Naive thymus-derived CD8-positive, alpha-beta T cell (primary cell): ENCODE measurements at places on chromosomes 6 and 20. TPM values are rescaled to one million over a fixed set of nuclear protein-coding genes. Genes with fewer than 3 reads are reported as not detected.
A peak's percentile ranks its signal among the peaks of the same experiment; 100 is the strongest.

DNA sequence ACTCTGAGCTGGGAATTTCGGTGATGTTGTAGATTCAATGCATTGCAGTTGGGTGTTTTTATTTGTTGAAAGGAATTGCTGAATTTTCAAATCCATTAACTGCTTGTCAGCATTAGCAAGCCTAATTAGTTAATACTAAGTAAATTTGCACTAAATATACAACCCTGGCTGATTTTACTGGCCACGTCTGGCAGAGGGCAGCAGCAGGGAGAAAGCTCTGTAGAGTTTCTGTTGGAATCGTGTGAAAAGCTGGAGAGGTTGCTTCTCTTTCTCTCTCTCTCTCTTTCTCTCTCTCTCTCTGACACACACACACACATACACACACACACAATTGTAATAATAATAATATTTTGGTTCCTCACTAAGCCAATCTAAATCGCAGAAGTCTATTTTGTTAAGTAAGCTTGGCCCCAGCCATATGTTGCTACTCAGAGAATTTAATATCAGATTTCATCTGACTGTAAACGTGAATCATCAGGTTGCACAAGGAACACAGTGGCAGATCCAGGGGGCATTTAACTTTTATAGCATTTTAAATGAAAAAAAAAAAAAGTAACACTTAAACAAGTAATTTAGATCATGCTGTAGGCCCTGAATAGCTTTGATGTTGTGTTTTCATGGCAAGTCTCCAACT is 289.5 kb downstream of the ESR1 start:
- no peak overlapping the region for H3K27ac ChIP-seq
- H3K36me3 ChIP-seq = no peaks in the 10 kb centered on the region
- H3K4me1 ChIP-seq = no peaks in the 10 kb centered on the region
- H3K27me3 ChIP-seq = no peaks in the 10 kb centered on the region
- no peak overlapping the region for H3K4me3 ChIP-seq
- no peak for DNase-seq

- H3K27me3 ChIP-seq = no peaks in the 10 kb centered on the region
- no peaks in the 10 kb centered on the region for H3K36me3 ChIP-seq
- no peak overlapping the region for H3K4me3 ChIP-seq
- no peak overlapping the region for H3K27ac ChIP-seq
- no peak for DNase-seq
- peaks cover 25% of the 10 kb centered on the region for H3K4me1 ChIP-seq
Observed at GRCh38 chr6:26163427-26164119, 76.3 kb downstream of the HFE start.

RAB22A gene
- 22.4 TPM for total RNA-seq

DNA sequence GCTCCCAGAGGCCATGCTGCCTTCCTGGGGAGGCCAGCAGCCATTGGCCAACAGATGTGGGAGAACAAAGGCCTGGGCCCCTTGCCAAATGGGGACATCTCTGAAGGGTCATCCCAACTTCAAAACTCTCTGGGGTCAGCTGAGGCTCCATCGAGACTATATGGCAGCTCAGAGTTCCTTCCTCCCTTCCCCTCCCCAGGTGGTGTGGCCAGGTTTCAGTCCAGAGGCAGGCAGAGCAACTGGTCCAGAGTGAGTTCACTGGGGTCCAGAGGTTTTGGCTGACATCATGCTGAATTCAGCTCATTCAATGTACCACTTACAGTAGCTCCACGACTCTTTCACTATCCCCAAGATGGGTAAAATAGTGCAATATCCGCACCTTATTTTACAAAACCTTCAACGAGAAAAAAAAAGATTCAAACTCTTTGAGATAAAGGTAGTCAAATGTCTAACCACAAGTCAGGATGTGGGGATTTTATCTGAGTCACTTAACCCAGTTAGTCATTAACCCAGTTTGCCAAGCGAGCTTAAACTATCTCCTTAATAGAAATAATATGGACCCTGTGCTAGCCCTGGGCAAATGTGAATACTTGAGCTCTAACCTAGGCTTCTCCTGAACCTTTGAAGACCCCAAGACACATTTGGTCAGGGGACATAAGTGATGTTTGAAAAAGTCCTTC is 108.4 kb upstream of the PLEKHG1 start:
- H3K27me3 ChIP-seq = peaks cover 2% of the 10 kb centered on the region
- peaks cover 7% of the 10 kb centered on the region for H3K4me1 ChIP-seq
- no peak for DNase-seq
- no peak overlapping the region for H3K4me3 ChIP-seq

DNA sequence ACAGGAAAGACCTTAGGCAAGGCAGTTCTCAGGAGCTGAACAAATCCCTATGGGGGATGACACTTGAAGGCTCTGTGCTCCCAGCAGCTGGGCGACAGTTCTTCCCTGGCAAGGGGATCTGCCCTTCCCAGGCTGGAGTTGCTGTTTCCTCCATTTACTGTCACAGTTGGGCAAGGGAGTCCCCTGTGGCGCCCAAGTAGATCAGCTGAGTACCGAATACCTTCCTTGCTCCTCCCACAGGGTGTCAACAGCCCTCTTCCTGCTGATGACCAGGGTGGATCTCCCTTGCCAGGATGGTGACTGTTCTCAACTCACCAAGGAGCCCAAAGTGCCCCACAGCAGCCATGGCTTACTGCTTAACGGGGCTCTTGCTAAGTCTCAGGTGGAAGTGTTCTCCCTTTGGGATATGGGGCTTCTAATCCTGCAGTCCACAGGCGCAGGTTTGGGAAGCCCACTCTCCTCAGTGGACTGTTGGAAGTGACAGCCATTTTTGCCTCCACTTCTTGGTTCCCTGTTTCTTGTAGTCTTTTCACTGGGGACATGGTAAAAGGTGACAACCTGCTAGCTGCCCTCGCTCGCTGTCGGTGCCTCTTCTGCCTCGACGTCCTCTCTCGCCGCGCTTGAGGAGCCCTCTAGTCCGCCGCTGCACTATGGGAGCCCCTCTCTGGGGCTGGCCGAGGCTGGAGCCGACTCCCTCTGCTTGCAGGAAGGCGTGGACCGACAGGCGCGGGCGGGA is 5.7 kb upstream of the PSMG4 start:
- H3K27ac ChIP-seq = no peak overlapping the region
- no peaks in the 10 kb centered on the region for H3K36me3 ChIP-seq
- H3K27me3 ChIP-seq = peaks cover 25% of the 10 kb centered on the region
- no peak for DNase-seq
- H3K4me1 ChIP-seq = peaks cover 10% of the 10 kb centered on the region
- no peak overlapping the region for H3K4me3 ChIP-seq

GRCh38 chr6:165728216-165728615 is 65.2 kb upstream of the PDE10A start:
- H3K4me3 ChIP-seq = no peak overlapping the region
- DNase-seq = no peak
- no peak overlapping the region for H3K27ac ChIP-seq
- H3K36me3 ChIP-seq = no peaks in the 10 kb centered on the region
- H3K4me1 ChIP-seq = no peaks in the 10 kb centered on the region

DNA sequence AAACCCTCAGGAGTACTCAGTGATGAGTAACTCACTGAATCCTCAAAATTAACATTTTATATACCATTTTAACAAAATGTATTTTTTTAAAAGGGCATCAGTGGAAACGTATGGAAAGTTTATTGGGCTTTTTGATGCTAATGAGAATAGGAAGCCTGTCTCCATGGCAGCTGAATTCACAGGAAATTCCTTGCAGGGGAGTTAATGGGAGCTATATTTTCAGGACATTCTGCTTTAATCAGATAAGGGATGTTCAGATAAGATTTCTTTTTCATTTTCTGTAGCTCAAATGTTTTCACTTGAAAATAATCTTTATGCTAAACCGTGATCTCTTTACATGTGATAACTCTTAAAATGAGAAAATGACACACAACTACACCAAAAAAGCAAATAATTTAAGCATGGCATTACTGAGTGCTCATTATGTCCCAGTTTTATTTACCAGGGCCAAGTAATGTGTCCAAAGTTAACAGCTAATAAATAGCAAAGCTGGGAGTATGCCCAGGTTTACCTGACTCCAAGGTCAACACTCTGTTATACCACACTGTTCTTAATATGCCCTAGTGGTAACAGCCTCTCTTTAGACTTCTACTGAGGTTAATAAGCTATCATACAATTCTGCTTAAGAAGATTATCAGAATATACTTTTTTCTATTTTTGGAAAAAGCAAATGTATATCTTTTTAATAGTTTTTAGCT is 348.1 kb downstream of the GRIK2 start:
- no peak overlapping the region for H3K27ac ChIP-seq
- no peaks in the 10 kb centered on the region for H3K36me3 ChIP-seq
- DNase-seq = no peak

LPIN3 gene
- 0.44 TPM for total RNA-seq

- peaks cover 28% of the 10 kb centered on the region for H3K27me3 ChIP-seq
- peaks cover 11% of the 10 kb centered on the region for H3K4me1 ChIP-seq
- H3K4me3 ChIP-seq = no peak overlapping the region
- no peak for DNase-seq
Observed at GRCh38 chr6:24644377-24644776, 1.6 kb downstream of the KIAA0319 start.

GRCh38 chr6:126051791-126052190 is 65.5 kb downstream of the TRMT11 start:
- no peak for DNase-seq
- no peaks in the 10 kb centered on the region for H3K27me3 ChIP-seq
- no peak overlapping the region for H3K27ac ChIP-seq
- H3K36me3 ChIP-seq = peaks cover 17% of the 10 kb centered on the region
- H3K4me3 ChIP-seq = no peak overlapping the region

GRCh38 chr6:138194287-138194686 is 24.0 kb downstream of the PBOV1 start:
- no peaks in the 10 kb centered on the region for H3K4me1 ChIP-seq
- H3K36me3 ChIP-seq = no peaks in the 10 kb centered on the region
- no peak overlapping the region for H3K4me3 ChIP-seq
- no peak overlapping the region for H3K27ac ChIP-seq
- DNase-seq = no peak
- H3K27me3 ChIP-seq = peaks cover 31% of the 10 kb centered on the region

SF3B5 gene
- 95.3 TPM for total RNA-seq

EPB41L2 gene
- 31.1 TPM for total RNA-seq

GRCh38 chr6:54907355-54907754 is 60.8 kb downstream of the FAM83B start:
- DNase-seq = no peak
- H3K36me3 ChIP-seq = no peaks in the 10 kb centered on the region
- H3K27ac ChIP-seq = no peak overlapping the region
- no peaks in the 10 kb centered on the region for H3K27me3 ChIP-seq

DNA sequence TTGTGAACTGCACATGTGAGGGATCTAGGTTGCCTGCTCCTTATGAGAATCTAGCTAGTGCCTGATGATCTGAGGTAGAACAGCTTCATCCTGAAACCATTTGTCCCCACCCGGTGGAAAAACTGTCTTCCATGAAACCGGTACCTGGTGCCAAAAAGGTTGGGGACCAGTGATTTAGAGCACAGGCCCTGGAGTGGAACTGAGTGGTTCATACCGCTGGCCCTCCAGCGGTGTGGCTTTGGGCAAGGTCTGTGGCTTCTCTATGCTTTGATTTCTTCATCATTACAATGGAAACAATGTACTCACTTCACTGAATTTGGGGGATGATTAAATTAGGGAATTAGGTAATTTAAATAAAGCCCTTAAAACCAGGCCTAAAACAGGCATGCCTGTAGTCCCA is 36.3 kb downstream of the CD164 start:
- no peak for DNase-seq
- no peak overlapping the region for H3K27ac ChIP-seq
- no peak overlapping the region for H3K4me3 ChIP-seq
- H3K36me3 ChIP-seq = no peaks in the 10 kb centered on the region
- peaks cover 8% of the 10 kb centered on the region for H3K4me1 ChIP-seq

GRCh38 chr6:144353871-144354314 is 68.8 kb downstream of the UTRN start:
- no peaks in the 10 kb centered on the region for H3K27me3 ChIP-seq
- peaks cover 37% of the 10 kb centered on the region for H3K4me1 ChIP-seq
- DNase-seq = no peak
- H3K36me3 ChIP-seq = no peaks in the 10 kb centered on the region
- H3K27ac ChIP-seq = peak overlapping the region; percentile 93
- H3K4me3 ChIP-seq = peak overlapping the region; percentile 55

- H3K4me1 ChIP-seq = peaks cover 22% of the 10 kb centered on the region
- no peak overlapping the region for H3K4me3 ChIP-seq
- H3K36me3 ChIP-seq = peaks cover 14% of the 10 kb centered on the region
- no peak for DNase-seq
Observed at GRCh38 chr20:33707668-33708067, 12.4 kb downstream of the PXMP4 start.

DNA sequence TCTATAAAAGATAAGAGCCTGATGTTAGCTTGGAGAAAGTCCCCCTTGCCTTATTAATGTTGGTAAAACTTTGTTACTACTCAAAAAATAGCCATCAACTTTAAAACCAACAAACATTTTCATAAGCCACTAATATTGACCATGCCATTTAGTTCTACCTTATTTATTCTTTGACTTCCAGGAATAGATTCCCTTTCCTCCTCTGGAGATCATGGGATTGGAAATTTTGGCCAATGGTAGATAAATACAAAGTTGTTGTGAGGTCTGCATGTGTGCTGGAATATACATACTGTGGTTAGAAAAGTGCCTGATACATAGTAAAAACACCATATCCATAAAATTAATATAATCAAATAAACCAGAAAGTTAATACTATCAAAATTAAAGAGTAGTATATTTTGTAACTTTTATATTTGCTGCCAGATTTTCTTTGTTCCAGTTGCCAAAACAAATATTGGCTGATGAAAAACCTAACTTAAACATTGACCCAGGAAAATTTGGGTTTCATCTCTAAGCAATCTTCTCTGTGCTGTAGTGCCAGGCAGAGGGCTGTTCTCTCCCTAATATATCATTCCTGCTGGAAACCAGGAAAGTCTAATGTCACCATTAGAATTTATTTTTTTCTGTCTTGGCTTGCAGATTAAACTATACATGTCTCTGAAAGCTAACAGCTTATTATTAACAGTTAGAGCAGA is 169.1 kb downstream of the NKAIN2 start:
- no peak overlapping the region for H3K4me3 ChIP-seq
- no peak overlapping the region for H3K27ac ChIP-seq
- DNase-seq = no peak
- no peaks in the 10 kb centered on the region for H3K27me3 ChIP-seq

ADNP gene
- total RNA-seq = 73.4 TPM

- H3K27me3 ChIP-seq = no peaks in the 10 kb centered on the region
- H3K36me3 ChIP-seq = no peaks in the 10 kb centered on the region
- H3K4me3 ChIP-seq = no peak overlapping the region
Observed at GRCh38 chr20:44370639-44371218, 15.2 kb downstream of the HNF4A start.

- peaks cover 64% of the 10 kb centered on the region for H3K27me3 ChIP-seq
- peak overlapping the region; percentile 26 for H3K4me3 ChIP-seq
- DNase-seq = no peak
- no peaks in the 10 kb centered on the region for H3K36me3 ChIP-seq
- no peak overlapping the region for H3K27ac ChIP-seq
Observed at GRCh38 chr20:22585786-22586493, 1.6 kb upstream of the FOXA2 start.

GRCh38 chr6:11212664-11213063 is 19.8 kb downstream of the NEDD9 start:
- no peak overlapping the region for H3K4me3 ChIP-seq
- peaks cover 50% of the 10 kb centered on the region for H3K36me3 ChIP-seq
- no peak for DNase-seq
- no peaks in the 10 kb centered on the region for H3K27me3 ChIP-seq

GRCh38 chr6:34074064-34074742 is 71.7 kb downstream of the GRM4 start:
- DNase-seq = no peak
- no peak overlapping the region for H3K27ac ChIP-seq
- H3K4me1 ChIP-seq = no peaks in the 10 kb centered on the region
- no peak overlapping the region for H3K4me3 ChIP-seq
- H3K36me3 ChIP-seq = no peaks in the 10 kb centered on the region
- peaks cover 2% of the 10 kb centered on the region for H3K27me3 ChIP-seq

GRCh38 chr6:45661661-45662060 is 283.9 kb upstream of the SUPT3H start:
- H3K27ac ChIP-seq = no peak overlapping the region
- H3K27me3 ChIP-seq = peaks cover 15% of the 10 kb centered on the region
- peaks cover 9% of the 10 kb centered on the region for H3K36me3 ChIP-seq
- peak overlapping the region; percentile 18 for H3K4me3 ChIP-seq

ENPP4 gene
- total RNA-seq = 12.3 TPM
